ENCODE measurements at places on chromosomes 5 and 9.

GRCh38 chr5:135828782-135829127 lies 5.7 kb upstream of the SLC25A48 start:
- DNase-seq = no peak

DNA sequence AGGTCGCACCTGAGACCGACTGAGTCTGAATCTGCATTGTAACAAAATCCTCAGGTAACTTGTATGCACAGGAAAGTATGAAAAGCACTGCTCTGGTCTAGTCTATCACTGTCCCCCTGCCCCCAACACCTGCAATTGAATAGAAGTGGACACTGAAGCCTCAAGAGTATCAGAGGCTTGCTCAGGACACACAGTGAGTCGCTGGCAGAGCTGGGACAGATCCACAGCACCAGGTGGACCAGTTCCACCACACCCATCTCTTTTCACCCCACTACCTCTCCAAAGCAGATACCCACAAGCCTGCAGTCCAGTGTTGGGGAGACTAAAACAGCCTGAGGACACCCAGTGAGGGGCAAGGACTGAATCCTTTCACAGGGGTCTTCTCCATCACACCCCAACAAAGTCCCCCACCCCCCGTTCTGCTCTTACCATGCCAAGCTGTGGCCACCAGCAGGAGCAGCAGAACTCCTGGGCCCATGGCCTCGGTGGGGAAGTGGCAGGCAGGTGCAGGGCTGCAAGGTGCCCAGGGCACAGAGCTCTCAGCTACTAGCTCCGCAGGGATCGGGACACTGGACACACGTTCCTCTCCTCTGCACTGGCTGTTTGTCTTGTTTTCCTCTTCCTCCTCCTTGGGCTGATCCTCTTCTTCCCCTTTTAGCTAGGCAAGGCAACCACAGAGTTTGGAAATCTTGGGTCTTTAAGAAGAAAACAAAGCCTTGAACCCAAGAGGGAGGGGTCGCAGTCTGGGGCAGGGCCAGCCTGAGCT lies at the start of gene CSF1R:
Gene CSF1R, minus strand, starts transcription at position 605 of the 766 bp plus-strand sequence. Its CDS starts 127 bp downstream, at position 478.
- DNase-seq = no peak

- no peak for DNase-seq
These were observed 5.5 kb downstream of the ADRB2 start for GRCh38 chr5:148831590-148832565.

GRCh38 chr5:67019065-67019845 lies 177.3 kb downstream of the CD180 start:
- DNase-seq = peak; percentile 41

DNA sequence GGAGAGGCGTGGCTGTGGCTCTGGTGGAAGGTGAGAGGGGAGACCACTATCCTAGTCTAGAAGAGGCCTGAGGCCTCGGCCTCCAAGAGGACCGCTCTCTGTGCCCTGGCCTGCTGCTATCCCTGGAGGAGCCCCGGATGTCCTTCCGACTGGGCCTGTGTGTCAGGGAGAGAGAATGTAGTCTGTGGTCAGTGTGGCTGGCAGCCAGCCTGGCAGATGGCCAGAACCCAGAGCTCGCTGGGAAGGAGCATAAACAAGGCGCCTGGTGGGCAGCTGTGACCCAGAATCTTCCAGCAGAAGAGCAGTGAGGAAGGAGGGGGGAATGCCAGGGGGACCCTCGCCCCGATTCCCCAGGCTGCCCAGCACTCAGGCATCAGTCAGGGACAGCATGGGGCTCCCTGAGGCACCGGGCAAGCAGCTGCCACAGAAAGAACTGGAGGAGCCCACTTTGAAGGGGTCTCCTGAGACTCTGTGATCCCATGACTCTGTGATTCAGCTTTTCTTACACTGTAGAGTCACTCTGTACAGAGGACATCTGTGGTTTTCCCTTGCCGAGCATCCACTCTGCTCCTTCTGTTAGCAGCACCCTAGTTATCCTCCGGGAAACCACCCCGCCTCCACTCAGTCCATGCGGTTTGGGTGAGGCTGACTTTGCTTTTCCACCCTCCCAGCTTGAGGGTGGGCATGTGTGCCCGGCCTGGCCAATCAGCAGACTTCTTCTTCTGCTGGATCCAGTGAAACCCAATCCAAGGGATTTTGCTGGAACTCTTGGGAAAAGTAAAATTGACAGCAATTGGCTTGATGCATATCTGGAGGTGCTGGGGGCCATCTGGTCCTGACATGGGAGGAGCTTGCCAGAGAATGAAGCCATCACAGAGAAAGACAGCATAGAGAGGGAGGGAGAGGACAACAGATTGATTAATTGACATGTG lies 46.2 kb upstream of the PWWP2A start:
- DNase-seq = peak; percentile 86

- DNase-seq = no peak
These were observed 255.3 kb downstream of the FSTL4 start for GRCh38 chr5:133356984-133357421.

DNA sequence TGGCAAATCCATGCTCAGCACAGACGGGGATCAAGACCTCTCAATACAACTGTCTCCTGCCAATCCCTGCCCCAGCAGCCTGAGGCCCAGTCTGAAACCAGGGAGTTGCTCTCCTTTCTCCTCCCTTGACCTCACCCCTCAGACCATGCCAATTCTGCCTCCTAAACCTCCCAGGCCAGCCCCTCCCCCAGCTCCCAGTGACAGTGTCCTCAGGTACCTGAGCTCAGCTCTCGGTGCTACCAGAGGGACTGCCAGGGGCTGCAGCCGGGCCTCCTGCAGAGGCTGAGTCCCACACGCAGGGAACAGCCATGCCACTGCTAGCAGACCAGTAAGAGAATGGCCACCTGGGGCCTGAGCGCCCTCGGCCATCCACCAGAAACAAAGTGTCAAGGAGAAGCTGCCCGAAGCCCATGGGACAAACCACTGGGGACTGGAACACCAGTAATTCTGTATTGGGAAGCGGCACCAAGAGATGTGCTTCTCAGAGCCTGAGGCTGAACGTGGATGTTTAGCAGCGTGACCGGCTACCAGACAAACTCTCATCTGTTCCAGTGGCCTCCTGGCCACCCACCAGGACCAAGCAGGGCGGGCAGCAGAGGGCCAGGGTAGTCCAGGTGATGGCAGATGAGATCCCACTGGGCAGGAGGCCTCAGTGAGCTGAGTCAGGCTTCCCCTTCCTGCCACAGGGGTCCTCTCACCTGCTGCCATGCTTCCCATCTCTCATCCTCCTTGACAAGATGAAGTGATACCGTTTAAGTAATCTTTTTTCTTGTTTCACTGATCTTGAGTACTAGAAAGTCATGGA lies 557 bp upstream of the IL3 start:
- no peak for DNase-seq

GRCh38 chr5:164013077-164013670 lies 507.8 kb downstream of the MAT2B start:
- DNase-seq = peak; percentile 63

DNA sequence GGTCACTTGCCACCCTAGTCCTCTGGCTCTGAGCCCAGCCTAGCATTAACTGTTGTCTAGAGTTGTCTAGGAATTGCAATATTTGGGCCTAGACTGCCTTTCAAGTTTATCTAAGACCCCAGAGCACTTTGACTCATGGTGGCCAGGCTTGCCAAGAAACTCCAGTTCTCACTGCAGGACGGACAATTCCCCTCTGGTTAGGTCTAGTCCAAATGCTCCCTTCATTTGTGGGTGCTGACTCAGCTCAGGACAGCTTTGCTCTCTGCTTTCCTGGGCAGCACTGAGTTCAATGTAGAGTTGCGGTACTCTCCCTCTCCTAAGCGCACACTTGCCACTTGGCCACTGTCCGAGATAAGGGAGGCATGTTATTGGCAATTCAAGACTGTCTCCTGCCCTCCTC lies 619.4 kb downstream of the TLE1 start:
- DNase-seq = no peak

- no peak for DNase-seq
These were observed 2031.7 kb downstream of the EFNA5 start for GRCh38 chr5:105639068-105639467.

DNA sequence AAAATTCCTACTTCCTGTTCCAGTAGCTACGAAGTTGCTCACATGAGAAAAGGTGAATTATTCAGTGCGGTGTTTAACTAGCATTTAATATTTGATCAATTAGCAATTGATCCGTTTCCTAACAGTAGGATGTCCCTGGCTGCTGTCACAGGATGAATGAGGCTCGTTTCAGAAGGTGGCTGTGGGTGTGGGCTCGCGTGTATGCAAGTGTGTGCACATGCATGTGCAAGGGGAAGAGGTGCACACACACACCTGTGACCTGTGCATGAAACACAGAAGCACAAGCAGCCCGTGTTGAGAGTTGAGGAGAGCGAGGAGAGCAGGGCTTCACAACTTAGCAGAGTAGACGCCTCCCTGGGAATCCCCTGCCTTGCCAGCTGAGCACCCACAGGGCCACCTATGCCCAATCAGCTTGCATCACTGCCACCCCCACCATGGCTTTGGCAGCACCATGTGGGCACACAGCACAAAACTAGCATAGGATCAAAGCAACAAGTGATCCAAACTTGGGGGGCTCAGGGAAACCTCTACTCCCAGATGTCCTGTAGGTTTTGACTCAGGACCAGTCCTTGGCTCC lies 107.2 kb downstream of the C5orf15 start:
- DNase-seq = no peak

DNA sequence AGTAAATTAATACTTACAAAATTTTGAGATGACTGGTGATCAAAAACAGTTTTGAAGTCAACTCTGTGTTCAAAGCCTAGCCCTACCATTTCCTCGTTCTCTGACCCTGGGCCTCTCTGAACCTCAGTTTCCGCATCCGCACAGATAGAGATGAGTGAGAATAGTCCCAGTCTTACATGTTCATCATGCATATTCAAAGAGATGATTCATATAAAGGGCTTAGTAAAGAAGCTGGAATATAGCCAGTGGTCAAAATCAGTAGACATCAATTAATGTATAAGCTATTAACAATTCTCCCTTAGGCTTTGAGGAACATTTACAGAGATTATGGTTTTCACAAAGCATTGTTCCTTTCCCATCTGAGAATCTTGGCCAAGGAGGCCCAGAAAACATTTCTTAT lies 250.6 kb downstream of the SPOCK1 start:
- DNase-seq = no peak

GRCh38 chr5:161094411-161094810 lies 242.4 kb upstream of the ATP10B start:
- DNase-seq = no peak

- no peak for DNase-seq
These were observed 27.6 kb upstream of the TCF7 start for GRCh38 chr5:134086943-134087305.

GRCh38 chr9:107008011-107008410 lies 145.0 kb downstream of the ZNF462 start:
- DNase-seq = no peak

DNA sequence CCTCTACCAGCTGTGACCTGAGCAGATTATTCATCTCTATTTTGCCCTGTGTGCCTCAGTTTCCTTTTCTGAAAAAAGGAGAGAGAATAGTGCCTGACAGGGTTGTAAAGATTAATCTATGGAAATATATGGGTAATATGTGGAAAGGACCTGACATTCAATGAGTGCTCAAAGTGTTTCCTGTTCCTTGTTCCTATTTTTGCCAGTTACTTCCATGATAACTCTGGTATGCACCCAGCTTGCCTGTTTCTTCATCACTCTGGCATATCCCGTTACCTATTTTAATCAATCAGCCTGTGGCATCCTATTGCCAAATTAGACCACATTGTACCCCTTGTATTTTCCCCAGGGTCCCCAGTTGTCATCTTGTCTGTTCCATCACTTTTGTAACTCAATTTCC lies 3.6 kb upstream of the ARAP3 start:
- no peak for DNase-seq

- no peak for DNase-seq
These were observed 7.5 kb downstream of the RPS14 start for GRCh38 chr5:150441813-150442698.

- DNase-seq = no peak
These were observed 43.3 kb downstream of the TMC1 start for GRCh38 chr9:72564479-72565281.

DNA sequence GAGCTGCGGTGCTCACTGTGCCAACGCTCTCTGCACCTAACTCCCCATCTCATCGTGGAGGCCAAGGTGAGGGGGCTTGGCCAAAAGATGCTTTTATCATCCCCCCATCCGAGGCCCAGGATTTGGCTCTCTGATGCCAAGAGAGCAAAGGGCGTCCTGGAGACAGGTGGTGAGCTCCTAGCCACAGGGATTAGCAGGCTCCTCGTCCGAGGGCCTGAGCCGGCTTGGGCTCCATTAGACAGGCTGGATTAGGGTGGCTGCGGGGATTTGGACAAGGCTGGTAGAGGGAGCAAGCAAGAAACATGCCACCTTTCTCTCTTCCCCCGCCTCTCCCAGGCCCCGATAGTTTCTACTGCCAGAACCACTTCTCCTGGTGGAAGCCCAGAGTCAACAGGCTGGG lies 1.0 kb upstream of the GRM6 start:
- no peak for DNase-seq

DNA sequence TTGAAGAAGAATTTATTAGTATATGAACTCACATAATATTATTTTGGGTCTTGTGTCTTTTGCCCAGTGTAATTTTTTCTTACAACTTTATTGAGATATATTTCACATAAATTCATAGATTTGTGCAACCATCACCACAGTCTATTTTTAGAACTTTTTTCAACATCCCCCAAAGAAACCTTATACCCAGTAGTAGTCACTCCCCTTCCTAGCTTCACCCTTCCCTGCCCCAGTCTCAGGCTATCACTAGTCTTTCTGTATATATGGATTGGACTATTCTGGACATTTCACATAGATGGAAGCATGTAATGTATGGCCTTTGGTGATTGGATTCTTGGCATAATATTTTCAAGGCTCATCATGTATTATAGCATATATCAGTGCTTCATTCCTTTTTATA lies 67.8 kb downstream of the MAN2A1 start:
- DNase-seq = no peak

GRCh38 chr5:93850311-93850710 lies 108.9 kb upstream of the POU5F2 start:
- no peak for DNase-seq
